Heart left ventricle (tissue), 16 donors: ENCODE measurements at places on chromosomes 1 and 21.
A peak's percentile ranks its signal among the peaks of the same experiment; 100 is the strongest.

- no peaks in the 10 kb centered on the region for H3K4me1 ChIP-seq
- no peaks in the 10 kb centered on the region for H3K27me3 ChIP-seq
- no peak for DNase-seq
- no peak overlapping the region for H3K27ac ChIP-seq
Measured at GRCh38 chr21:42440187-42440792, 36.6 kb downstream of the UBASH3A start.

- DNase-seq = no peak
- H3K36me3 ChIP-seq = peaks cover 25% of the 10 kb centered on the region
- no peak overlapping the region for H3K27ac ChIP-seq
- peaks cover 51% of the 10 kb centered on the region for H3K4me1 ChIP-seq
- H3K27me3 ChIP-seq = peaks cover 14% of the 10 kb centered on the region
Measured at GRCh38 chr1:155170806-155171205, 2.3 kb downstream of the KRTCAP2 start.

DNA sequence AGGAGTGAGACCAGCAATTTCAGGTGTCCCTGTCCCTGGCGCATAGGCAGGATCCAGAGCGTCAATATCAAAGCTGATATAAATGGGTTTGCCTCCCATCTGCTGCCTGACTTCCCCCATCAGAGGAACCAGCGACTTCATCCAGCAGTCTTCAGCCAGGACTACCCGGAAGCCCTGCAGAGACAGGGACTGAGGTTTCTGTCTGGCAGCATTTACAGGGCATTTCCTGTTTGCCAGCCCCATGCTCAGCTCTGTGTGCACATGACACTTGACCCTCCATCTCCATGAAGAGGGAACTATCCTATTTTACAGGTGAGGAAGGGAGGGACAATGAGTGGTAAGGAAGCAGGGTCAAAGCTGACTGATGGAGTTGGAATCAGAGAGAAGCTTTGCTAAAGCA is 7.2 kb downstream of the AGMAT start:
- no peaks in the 10 kb centered on the region for H3K27me3 ChIP-seq
- peaks cover 29% of the 10 kb centered on the region for H3K4me1 ChIP-seq
- H3K36me3 ChIP-seq = no peaks in the 10 kb centered on the region
- DNase-seq = no peak
- no peak overlapping the region for H3K4me3 ChIP-seq
- no peak overlapping the region for H3K27ac ChIP-seq

DNA sequence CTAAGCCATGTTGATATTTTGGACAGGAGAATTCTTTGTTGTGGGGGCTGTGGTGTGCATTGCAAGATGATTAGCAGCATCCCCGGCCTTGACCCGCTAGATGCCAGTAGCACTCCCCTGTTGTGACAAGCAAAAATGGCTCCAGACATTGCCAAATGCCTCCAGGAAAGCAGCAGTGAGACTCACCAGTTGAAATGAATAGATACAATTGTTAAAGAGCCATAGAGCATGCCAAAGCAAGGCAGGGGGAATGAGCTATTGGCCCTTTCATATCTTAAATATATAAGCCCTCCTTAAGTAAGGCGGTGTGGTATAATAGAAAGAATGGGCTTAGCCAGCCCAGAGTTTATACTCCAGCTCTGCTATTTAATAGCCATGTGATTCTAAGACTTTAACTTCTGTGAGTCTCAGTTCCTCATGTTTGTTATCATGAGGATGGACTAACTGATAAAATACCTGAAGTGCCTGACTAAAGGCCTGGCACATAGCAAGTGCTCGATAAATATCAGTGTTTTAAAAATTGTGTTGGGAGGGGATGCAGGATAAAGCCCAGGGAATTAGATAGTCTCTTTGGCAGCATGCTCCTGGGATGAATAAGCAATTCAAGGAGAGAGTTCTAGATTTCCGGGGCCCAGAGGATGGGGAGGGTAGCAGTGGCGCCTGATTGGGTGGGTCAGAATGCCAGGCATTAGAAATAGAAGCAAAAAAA is 21.1 kb upstream of the RGS4 start:
- no peak for DNase-seq
- no peak overlapping the region for H3K4me3 ChIP-seq
- no peaks in the 10 kb centered on the region for H3K4me1 ChIP-seq
- H3K36me3 ChIP-seq = no peaks in the 10 kb centered on the region

- H3K36me3 ChIP-seq = peaks cover 4% of the 10 kb centered on the region
- H3K27ac ChIP-seq = peak overlapping the region; percentile 97
- peaks cover 55% of the 10 kb centered on the region for H3K4me1 ChIP-seq
- H3K4me3 ChIP-seq = no peak overlapping the region
Measured at GRCh38 chr1:54571803-54572541, 23.9 kb downstream of the ACOT11 start.

DNA sequence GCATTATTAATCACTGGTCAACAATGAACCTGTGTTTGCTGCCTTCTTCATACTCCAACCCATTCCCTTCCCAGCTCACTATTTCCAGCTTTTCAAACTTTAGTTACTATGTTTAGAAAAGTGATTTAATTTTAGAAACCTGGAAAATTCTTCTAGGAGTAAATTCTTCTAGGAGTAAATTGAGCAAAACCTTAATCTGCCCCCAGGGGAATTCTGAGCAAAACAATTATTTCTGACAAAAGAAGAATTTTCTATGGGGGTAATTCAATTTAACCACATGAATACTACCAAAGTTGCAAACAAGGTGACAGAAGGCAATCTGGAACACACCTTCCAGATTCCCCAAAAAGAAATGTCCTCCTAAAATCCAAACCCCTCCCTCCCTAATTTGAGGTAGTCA is 1.8 kb downstream of the LUZP1 start:
- no peaks in the 10 kb centered on the region for H3K36me3 ChIP-seq
- H3K4me3 ChIP-seq = peak overlapping the region; percentile 67
- peak overlapping the region; percentile 92 for H3K27ac ChIP-seq
- H3K27me3 ChIP-seq = no peaks in the 10 kb centered on the region
- H3K4me1 ChIP-seq = peaks cover 58% of the 10 kb centered on the region

DNA sequence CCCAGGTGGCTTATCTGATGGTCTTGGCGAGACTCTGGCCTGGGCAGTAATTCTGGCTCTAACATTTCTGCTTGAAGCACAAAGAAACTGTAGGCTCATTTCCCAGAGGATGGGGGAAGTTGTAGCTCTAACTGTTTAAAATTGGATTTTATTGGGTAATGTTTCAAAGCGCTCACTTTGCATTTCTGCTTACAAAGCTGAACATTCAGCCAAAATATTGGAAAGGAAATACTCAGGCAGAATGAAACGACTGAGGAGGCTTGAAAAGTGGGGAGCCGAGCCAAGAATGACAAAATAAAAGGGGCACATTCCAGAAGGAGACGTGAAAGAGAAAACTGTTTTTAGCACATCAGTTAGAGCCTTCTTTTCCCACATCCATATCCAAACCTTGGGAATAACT is 202.6 kb downstream of the GRIK1 start:
- no peaks in the 10 kb centered on the region for H3K36me3 ChIP-seq
- H3K4me1 ChIP-seq = no peaks in the 10 kb centered on the region
- H3K27me3 ChIP-seq = no peaks in the 10 kb centered on the region
- DNase-seq = no peak

DNA sequence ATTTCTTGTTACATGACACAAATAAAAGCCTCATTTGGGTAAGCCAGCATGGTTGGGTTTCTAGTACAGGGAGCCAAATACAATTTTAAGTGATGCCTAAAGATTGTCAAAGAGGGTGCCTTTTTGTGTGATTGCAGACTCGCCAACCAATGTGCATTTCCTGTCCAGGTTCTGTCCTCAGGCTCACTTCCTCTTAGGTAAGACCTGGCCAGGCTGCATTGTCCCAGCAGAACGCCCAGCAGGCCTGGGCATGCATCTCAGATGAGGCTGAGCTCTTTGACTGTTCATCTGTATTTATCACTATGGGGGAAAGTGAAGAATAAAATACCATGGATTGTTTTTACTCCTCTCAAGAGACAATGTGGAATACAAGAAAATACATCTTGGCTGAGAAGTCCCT is 49.7 kb downstream of the KCNC4 start:
- no peak overlapping the region for H3K4me3 ChIP-seq
- DNase-seq = no peak
- no peak overlapping the region for H3K27ac ChIP-seq
- no peaks in the 10 kb centered on the region for H3K36me3 ChIP-seq
- H3K4me1 ChIP-seq = peaks cover 30% of the 10 kb centered on the region
- no peaks in the 10 kb centered on the region for H3K27me3 ChIP-seq

DNA sequence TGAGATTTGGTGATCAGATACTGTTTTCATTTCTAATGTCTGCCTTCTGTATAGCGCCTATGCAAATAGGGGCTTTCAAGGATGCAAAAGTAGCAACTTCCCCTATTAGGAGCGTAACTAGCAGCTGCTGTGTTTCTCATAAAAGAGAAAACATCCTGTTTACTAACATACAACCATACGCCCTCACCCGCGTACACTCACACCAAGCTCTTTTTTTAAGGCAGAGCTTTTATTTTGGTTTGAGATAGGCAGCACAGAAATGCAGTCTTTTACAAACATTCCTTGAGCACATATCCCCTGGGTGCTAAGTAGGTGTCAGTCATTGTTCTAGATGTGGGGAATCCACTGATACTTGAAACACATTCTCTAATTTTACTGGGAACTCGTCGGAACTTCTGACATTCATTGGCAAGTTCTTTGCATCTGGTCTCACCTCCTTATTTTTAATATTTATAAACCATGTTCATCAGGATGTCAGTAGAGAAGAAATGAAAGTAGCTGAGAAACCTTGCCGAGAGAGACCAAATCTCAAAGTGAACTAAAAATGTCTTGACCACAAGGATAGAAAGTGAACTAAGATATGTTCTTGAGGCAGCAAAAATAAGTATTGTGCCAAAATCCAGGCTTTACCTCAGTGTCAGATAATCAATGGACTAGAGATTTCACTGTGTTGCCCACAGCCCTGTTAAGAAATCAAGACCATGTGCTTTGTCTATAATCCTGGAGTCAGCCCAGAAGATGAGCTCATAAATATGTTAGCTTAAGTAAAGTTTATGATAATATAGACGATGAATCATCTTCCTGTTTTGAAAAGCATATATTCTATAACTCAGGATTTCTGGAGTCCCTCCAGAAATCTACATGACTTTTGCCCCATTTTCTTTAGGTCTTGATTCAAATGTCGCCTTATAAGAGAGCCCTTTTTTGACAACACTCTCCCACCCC is 350.9 kb downstream of the ST6GALNAC3 start:
- DNase-seq = no peak
- H3K4me3 ChIP-seq = no peak overlapping the region
- H3K36me3 ChIP-seq = no peaks in the 10 kb centered on the region
- no peaks in the 10 kb centered on the region for H3K4me1 ChIP-seq
- H3K27me3 ChIP-seq = no peaks in the 10 kb centered on the region
- H3K27ac ChIP-seq = no peak overlapping the region

DNA sequence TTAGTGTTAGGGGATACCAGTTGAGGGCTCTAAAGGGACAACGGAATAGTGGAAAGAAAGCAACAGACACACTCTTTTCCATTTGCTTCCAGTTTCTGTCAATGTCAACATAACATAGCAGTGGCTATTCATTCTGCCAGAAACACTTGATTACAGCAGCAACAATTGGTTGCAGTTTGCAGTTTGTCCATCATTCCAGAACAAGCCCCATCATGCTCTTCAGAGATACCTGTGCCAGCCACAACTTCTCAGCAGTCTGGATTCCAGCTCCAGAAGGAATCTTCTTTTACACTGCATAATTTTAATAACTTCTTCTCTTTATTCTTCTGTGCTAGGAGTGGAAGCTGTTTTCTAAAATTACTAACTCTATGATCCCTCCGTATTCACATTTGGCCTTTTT is 1521.4 kb downstream of the PLA2G4A start:
- no peaks in the 10 kb centered on the region for H3K4me1 ChIP-seq
- H3K27me3 ChIP-seq = no peaks in the 10 kb centered on the region
- H3K36me3 ChIP-seq = no peaks in the 10 kb centered on the region
- H3K4me3 ChIP-seq = no peak overlapping the region
- H3K27ac ChIP-seq = no peak overlapping the region
- no peak for DNase-seq

DNA sequence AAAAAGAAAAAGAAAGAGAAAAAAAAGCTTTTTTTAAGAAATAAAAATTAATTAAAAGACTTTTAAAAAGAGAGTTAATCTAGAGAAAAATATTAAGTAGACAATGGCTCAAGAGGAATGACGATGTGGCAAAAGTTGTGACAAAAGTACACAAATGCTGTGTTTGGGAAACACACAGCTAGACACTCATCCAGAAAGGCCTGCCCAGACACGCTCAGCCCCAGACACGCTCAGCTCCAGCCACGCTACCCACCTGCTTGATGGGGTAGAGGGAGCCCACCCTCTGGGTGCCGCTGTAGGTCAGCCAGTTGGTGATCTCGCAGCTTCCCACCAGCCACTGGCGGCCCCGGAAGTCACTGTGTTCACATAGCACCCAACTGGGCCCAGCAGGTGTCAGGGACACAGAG is 10.2 kb downstream of the CD52 start:
- no peaks in the 10 kb centered on the region for H3K36me3 ChIP-seq
- no peaks in the 10 kb centered on the region for H3K4me1 ChIP-seq
- no peak overlapping the region for H3K4me3 ChIP-seq
- no peak overlapping the region for H3K27ac ChIP-seq
- H3K27me3 ChIP-seq = no peaks in the 10 kb centered on the region

DNA sequence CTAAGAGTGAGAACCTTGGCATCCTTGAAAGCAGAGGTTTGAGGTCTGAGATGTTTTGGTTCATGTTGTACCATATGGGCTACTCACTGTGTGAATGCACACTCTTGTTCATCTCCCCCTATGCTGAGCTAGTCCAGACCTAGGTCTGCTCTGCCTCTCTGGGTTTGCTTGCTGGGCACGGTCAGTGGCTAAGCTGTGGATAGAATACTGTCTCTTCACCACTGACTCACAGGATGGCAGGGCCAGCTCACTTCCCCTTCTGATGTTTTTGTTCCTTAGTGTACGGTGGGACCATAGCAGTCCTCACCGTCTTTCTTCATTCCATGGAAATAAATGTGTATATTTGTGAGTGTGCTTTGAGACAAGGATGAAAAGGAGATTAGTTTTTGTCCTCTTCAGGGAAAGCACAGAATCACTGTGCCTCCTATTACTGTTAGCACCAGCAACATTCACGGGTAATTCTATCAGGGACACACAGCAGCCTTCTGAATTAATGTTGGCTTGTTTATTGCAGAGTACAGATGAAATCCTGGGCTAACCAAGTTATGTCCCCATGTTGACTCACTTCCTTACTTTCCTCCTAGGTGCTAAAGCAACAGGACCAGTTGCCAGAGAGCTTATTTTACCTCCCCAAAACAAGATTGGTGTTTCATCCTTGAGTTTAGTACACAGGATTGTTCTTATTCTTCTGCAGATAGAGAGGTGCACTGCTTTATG is 56.9 kb upstream of the IVNS1ABP start:
- H3K36me3 ChIP-seq = no peaks in the 10 kb centered on the region
- H3K27ac ChIP-seq = no peak overlapping the region
- no peaks in the 10 kb centered on the region for H3K4me1 ChIP-seq

GRCh38 chr1:56389813-56390212 is 189.6 kb downstream of the PLPP3 start:
- no peak for DNase-seq
- H3K4me1 ChIP-seq = peaks cover 20% of the 10 kb centered on the region
- no peak overlapping the region for H3K4me3 ChIP-seq
- H3K36me3 ChIP-seq = no peaks in the 10 kb centered on the region
- no peaks in the 10 kb centered on the region for H3K27me3 ChIP-seq
